Osteocyte (in vitro differentiated cells): ENCODE measurements at places on chromosomes 6 and 20. TPM values are rescaled to one million over a fixed set of nuclear protein-coding genes. Genes with fewer than 3 reads are reported as not detected.

SOD2 gene
- 73.1 and 74.5 TPM in 2 replicates for total RNA-seq

GRCh38 chr6:134081506-134081905 lies 29.1 kb upstream of the SLC2A12 start:
- DNase-seq, result no peak

- DNase-seq, result no peak
Measured at GRCh38 chr20:59078231-59078630, 35.6 kb upstream of the PRELID3B start.

- no peak for DNase-seq
Measured at GRCh38 chr20:37905671-37906613, 3.0 kb downstream of the VSTM2L start.

CSE1L gene
- total RNA-seq, result 48.6 and 49.0 TPM in 2 replicates

SNPH gene
- total RNA-seq, result 8.0 and 8.9 TPM in 2 replicates

GRCh38 chr6:3421791-3422434 lies 34.9 kb downstream of the SLC22A23 start:
- DNase-seq, result no peak

MRPS26 gene
- 40.1 and 44.4 TPM in 2 replicates for total RNA-seq

DNA sequence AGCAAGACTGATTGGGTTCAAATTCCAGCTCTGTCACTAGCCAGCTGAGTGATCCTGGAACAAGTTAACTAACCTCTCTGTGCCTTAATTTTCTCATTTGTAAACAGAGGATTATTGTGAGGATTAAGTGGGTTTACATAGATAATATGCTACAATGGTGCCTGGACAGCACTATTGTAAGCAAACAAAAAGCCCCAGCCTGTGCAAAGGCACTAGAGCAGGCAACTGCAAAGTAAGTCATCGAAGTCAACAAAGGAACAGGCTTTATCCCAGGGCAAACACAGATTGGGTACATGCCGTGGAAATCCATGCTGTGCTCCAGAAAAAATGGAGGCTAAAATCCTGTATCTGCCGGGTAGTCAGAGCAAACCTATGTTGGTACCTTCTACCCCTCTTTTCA lies 43.2 kb upstream of the CTNNBL1 start:
- no peak for DNase-seq

DNA sequence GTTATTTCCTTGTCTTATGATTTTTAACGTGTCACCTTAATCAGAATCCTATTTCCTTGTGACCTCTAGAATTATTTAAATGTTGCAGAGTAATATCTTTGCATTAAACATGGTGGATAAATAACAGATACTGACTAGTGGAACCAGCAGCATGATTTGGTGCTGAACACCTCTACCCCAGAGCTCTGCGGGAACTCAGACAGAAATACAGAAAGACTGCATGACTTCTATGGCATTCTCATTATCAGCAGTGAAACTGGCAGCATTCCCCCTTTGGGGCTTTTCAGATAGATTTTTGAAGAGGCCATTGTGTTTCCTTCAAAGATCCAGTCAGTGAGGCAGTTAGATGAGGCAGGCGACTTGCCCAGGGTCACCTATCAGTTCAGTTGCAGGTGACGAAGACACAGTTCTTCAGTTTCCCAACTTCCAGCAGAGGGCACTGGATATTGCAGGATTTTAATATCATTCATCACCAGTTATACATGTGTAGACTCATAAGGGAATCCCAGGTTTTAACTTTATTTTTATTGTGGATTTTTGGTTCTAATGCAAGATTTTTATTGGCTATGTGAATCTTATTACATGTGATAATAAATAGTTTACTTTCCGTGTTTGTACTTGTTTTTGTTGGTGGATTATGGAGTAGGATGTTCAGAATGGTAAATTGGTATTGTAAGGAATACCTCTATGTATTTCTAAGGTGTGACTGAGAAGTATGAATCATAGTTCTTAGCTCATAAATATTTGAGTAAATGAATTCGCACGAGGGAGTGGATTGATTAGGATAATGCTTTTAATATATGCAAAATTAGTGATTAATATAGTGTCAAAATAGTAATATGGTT lies 81.3 kb downstream of the AFDN start:
- no peak for DNase-seq

DNA sequence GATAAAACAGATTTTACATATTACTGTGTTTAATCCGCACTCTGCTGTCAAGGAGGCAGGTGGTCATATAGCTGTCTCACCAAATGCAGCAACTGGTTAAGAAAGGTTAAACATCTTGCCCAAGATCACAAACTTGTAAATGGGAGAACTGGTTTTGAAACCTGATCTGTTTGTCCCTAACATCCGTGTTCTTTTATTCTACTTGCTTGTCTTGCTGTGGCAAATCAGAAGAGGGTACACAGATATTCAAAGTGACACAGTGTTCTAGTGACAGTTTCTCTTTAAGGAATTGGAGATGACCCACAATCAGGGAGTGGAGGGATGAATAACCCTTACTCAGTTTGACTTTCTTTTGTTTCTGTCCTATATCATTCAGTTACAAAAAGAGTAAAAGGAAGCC lies 83.0 kb upstream of the SGK1 start:
- no peak for DNase-seq

DNA sequence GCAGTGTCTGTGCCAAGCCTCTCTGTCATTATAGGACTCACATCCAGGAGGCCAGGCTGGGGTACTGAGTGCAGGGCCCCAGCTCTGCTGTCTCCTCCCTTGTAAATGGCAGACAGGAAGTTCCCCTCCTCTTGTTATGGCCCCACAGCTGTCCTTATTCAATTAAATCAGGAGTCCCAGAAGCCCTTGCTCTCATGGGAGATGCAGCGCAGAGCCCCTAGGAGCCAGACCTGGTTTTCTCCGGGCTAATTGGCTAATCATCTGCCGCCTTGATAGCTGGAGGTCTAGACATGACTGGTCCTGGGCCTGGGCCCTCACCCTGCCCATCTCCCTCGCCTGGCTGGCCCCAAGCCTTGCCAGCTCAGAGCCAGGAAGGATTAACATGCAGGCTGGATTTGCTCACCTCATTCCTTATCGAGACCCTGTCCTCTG lies 172.0 kb downstream of the VEGFA start:
- peak; percentile 80 for DNase-seq

MAFB gene
- total RNA-seq, result 27.6 and 31.9 TPM in 2 replicates

DNA sequence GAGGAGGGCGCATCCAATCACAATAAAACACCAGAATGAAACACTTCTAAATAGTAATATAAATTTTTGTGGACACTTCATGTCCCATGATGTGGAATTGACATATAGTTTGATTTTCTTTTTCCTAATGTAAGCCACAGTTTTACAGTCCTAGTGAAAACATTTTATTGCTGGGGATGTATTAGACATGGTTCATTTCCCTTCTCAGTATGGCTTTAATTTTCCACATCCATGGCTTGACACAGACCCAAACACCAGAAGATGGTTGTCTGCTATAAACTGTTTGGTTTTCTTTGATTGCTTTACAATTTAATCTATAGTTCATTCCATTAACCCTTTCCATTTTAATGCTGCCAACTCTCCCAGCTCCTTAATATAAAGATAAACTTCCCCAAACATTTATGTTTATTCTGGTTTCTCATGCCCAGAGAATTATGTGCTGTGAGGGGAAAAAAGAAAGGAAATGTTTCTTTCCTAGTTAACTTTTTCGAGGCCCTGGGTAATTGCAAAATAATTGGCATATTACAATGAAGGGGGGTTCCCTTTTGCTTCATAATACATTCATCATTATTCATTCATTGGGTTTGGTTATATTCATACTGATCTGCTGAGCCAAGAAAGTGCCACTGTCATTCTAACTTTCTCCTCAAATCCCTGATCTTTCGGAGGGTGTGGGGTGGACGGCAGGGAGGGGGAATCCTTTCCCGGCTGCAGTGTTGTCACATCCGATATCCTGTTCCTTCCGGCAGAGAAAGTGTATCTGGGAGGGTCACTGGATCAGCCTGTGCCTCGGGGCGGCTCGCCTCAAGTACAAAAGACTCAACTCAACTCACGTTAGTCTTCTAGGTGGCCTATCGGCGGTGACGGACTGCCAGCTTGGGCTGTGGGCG lies 127.6 kb upstream of the TFAP2D start:
- DNase-seq, result no peak

DNA sequence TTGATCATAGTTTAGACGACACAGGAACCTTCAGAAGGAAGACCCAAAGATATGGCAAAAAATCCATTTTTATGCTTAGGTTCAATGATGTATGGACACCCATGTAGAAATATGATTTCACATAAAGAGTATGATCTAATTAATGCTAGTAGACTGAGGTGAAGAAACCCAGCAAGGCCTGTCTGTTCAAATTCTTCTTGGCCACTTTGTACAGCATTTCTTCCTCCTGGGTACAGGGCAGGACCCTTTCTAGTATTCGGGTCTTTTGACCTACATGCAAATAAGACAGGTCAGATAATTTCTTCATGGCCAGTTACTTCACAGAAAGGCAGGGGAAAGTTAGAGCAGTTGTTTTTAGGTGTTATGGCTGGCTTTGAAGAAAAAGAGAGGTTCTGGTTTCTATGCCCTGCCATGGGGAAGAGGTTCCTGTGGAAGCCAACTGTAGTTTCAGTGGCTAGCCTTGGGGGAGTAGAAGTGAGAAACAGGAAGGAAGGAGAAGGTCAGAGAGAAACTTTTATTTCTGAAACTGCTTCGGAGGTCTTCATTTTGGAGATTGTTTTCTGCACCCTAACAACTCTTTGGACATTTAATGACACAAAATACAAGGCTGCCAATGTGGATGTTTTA lies 208.3 kb downstream of the PTPRK start:
- DNase-seq, result no peak

- no peak for DNase-seq
Measured at GRCh38 chr6:34969662-34970265, 80.7 kb downstream of the ANKS1A start.

GRCh38 chr6:130453230-130453629 lies 87.4 kb downstream of the TMEM200A start:
- DNase-seq, result no peak

DNA sequence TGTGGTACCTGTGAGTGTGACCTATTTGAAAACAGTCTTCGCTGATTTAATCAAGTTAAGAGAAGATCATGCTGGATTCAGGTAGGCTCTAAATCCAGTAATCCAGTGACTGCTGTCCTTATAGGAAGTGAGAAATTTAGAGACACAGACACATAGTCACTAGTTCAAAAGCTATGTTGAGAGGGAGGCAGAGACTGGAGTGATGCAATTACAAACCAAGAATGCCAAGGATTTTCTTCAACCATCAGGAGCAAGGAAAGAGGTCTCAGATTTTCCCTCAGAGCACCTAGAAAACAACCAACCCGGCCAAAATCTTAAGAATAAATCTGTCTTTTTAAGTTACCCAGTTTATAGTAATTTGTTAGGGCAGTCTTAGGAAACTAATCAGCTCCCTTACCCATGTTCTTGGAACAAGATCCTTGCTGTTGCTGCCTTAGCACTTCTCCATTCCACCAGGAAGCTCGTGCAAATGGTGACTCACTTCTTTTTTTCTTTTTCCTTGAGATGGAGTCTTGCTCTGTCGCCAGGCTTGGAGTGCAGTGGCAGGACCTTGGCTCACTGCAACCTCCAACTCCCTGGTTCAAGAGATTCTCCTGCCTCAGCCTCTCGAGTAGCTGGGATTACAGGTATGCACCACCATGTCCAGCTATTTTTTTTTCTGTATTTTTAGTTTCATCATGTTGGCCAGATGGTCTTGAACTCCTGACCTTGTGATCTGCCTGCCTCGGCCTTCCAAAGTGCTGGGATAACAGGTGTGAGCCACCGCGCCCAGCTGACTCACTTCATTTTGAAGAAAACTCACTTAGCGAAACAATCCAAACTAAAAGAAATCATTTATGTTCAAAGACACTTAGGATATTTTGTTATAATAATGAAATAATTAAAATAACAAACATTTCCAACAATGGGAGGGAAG lies 34.4 kb upstream of the ZNF184 start:
- DNase-seq, result no peak

DNA sequence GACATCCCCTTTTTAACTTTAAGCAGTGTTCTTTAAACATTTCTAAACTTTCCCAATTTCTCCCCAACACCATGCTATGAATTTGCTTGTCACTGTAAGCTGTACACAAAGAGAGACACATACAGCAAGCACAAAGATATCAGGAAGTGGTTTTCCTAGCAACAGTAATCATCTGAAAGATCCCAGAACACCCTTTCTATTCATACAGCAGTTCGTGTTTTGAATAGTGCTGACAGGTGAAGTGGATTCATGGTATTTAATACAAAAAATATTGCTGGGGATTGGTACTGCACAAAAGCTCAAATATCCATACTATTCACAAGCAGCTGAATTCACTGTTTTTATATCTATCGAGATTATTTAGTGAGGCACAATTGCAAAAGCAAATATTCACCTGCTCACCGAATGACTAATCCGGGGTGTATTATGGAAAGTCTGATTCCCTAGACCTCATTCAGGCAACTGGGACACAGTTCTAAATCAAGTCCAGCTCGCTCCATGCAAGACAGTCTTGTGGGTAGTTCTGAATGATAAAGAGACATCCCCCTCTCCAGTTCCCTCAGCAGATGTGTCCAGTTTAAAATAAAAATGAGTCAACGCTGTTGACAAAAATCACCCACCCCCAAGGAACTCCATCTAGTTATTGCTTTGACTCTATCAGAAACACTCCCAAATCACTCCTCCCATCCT lies 107.1 kb upstream of the TSHZ2 start:
- no peak for DNase-seq

DNA sequence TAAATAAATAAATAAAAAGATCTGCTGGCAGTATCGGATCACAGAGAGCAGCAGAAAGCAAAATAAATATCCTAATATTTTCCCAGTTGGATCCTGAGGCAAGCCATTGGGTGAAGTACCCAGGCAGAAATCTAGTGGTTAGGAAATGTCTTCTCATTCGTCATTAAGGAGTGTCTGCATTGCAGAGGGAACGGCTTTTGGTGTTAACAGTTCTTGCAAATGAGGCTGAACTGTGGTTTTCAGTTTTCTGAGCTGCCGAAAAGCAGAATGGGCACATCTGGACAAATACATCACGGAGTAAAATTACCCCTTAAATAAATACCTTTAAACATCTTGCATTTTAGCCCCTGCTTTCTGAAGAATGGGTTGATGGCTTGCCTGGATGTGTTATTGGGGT lies 82.3 kb upstream of the MPC1 start:
- no peak for DNase-seq

LAMA4 gene
- 209 and 220 TPM in 2 replicates for total RNA-seq

C4A gene
- 13.5 and 15.2 TPM in 2 replicates for total RNA-seq

GRCh38 chr6:27091661-27092315 lies 155.7 kb upstream of the PRSS16 start:
- DNase-seq, result no peak

TRDN gene
- not detected in 2 replicates for total RNA-seq

- DNase-seq, result no peak
Measured at GRCh38 chr6:79798841-79799240, 148.5 kb downstream of the ELOVL4 start.

GPLD1 gene
- 1.9 and 2.4 TPM in 2 replicates for total RNA-seq
